Lung (tissue), 17 donors: ENCODE measurements at places on chromosomes 7 and 10. TPM values are rescaled to one million over a fixed set of nuclear protein-coding genes. Genes with fewer than 3 reads are reported as not detected.

The ANKRD22 gene
- 4.3 TPM for total RNA-seq

DNA sequence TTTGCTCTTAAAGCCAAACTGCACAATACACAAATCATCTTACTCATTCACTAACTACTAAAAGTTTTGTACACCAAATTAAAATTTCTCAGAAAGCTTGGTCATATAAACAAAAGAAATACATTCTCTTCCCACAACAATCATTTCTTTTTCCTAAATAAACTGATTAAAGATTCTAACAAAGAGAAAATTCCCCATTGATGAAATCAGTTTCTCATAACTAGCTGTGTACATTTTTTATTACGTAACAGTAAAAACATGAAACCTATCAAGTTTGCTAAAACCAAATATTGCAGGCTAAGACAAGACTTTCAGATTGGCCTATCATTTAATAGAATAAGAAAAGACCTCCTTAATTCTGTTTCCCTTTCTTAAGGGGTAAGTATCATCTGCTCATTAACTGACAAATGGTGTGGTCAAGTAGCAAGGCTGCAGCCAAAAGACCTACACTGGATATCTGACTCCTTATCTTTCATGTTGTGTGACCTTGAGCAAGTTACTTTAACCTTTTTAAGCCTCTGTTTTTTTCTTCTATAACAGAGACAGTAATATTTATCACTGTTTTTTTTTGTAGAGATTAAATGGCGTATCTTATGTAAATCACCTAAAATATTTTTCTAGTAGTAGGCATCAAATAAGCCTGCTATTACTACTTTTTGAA is 22.4 kb downstream of the NAMPT start:
- DNase-seq: no peak

The ENTPD1 gene
- total RNA-seq: 20.9 TPM

The CYP3A7 gene
- total RNA-seq: 0.64 TPM

DNA sequence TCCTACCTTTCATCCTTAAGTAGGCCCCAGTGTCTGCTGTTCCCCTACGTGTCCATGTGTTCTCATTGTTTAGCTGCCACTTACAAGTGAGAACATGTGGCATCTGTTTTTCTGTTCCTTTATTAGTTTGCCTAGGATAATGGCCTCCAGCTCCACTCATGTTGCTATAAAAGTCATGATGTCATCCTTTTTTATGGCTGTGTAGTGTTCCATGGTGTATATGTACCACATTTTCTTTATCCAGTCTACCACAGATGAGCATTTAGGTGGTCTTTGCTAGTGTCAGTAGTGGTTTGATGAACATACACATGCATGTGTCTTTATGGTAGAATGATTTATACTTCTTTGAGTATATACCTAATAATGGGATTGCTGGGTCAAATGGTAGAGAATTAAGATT is 146.2 kb upstream of the SLC26A5 start:
- DNase-seq: no peak

DNA sequence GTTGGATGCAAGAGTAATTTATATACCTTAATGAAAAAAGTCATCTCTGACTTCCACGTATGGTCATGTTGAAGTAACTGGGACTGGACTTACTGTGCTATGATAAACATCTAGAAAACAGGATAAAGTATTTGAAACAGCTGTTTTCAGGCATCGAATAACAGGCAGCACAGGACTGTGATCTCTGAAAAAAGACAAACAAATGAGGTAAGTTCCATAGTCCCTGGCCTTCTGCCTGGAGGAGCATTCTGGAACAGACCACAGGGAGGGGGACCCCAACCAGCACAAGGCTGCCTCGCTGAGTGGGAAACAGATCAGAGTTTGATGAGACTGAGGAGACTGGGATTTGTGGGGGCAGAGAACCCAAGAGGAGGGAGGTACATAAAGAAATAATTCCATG is 89.1 kb upstream of the HABP2 start:
- DNase-seq: peak; percentile 66

The CCL24 gene
- not detected for total RNA-seq

DNA sequence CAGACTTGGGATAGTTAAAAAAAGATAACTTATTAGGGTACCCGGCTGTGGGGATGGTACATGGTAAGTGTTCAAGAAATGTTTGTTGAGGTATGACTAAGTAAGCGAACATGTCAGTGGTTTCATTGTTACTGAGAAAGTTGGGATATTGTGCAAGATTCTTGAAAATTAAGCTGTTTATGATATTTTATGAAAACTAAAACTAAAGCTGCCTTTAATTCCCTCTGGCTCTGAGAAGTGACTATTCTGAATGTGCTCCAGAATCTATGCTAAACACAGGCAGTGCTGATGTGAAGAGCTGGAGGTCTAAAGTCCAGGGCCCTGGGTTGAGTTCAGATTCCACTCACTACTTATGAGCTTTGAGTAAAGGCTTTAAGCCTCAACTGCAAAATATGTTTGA is 72.9 kb downstream of the AOAH start:
- DNase-seq: no peak

The POU6F2 gene
- not detected for total RNA-seq

The TMEM139 gene
- total RNA-seq: 26.9 TPM

DNA sequence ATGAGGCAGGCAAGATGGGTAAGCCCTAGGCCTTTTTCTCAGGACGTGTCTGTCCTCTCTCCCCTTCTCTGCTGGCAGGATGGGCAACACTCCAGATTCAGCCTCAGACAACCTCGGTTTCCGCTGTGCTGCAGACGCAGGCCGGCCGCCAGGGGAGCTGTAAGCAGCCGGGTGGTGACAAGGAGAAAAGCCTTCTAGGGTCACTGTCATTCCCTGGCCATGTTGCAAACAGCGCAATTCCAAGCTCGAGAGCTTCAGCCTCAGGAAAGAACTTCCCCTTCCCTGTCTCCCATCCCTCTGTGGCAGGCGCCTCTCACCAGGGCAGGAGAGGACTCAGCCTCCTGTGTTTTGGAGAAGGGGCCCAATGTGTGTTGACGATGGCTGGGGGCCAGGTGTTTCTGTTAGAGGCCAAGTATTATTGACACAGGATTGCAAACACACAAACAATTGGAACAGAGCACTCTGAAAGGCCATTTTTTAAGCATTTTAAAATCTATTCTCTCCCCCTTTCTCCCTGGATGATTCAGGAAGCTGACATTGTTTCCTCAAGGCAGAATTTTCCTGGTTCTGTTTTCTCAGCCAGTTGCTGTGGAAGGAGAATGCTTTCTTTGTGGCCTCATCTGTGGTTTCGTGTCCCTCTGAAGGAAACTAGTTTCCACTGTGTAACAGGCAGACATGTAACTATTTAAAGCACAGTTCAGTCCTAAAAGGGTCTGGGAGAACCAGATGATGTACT is 13.1 kb downstream of the PHKG1 start:
- peak; percentile 94 for DNase-seq

GRCh38 chr10:130606001-130606405 is 469.8 kb downstream of the GLRX3 start:
- DNase-seq: no peak

DNA sequence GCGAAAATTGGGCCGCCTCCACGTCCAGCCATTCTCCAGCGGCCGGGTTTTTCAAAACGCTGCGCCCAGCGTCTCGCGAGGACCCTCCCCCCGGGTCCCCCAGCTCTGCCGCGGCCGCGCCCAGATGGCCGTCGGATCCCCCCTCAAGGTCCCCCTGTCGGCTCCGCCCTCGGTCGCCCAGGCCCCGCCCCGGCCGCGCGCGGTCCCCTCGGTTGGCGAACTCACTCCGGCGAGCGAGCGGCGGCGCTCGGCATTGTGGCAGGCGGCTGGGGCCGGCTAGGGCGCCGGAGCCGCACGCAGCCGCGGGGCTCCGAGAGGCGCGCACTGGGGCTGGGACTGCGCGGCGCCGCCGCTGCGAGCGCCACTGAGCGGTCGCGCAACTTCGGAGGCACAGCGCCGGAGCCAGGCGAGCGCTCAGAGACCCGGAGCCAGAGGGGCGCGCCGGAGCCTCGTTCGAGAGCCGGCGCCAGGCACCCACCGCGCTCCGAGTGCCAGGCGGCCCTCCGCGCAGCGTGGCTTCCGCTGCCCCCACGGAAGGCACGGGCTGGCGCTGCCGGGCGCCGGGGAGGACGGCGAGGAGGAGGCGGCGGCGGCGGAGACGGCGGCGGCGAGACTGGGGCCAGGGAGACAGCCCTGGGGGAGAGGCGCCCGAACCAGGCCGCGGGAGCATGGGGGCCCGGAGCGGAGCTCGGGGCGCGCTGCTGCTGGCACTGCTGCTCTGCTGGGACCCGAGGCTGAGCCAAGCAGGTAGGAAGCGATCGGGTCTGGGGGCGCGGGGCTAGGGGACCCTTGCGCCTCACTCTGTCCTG is at the start of gene UNC5B:
Gene UNC5B, plus strand, starts transcription at position 253 of the 809 bp plus-strand sequence. Its CDS starts 416 bp downstream, at position 669.
- peak; percentile 96 for DNase-seq

DNA sequence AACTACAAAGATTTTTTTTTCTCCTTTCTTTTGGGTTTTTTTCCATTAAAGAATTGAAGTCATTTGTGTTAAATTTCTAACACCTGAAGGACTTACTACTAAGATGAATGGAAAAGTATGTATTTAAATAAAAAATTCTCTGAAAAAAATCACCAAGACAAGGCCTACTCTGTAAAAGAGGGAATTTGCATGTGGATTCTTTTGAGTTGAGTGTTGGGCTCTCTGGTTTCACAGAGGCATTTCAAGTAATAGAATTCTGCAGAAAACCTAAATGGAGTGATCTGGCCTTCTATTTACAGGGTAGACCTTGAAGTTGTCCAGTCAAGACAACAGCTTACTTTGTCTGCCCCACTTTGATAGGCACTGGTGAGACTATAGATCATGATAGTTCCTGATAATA is 4.1 kb downstream of the LRRC17 start:
- no peak for DNase-seq

DNA sequence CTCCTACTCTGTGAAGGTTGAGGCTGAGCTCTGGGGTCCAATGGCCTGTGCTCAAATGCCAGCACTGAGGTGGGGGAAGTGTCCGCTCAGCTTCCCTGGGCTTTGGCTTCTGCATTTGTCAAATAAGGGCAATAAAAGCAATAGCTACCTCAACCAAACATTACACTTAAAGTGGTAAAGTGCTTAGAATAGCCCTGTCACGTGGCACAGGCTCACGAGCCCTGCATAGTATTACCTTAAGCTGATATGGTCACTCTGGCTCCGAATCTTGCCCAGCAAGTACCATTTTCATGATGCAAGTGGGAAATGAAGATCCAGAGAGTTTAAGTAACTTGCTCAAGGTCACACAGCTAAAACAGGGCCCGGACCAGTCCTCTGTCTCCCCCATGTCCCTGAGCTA is 451.1 kb upstream of the ZMIZ1 start:
- no peak for DNase-seq

The ARMS2 gene
- not detected for total RNA-seq

DNA sequence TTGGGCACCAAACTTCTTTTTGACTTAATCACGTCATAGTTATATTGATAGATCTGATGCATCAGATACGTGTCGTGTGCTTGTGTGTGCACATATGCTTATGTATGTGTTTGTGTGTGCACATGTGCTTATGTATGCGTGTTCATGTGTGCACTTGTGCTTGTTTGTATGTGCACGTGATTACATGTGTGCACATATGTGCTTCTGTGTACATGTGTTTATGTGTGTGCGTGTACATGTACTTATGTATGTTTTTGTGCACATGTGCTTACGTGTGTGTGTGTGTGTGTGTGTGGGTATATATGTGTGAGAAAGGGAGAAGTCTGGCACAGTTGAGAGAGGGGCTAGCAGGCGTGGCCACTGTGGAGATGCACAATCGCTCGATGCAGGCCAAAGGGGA is 173.4 kb downstream of the WDR37 start:
- DNase-seq: no peak
